ENCODE measurements at places on chromosomes 5 and 9.

DNA sequence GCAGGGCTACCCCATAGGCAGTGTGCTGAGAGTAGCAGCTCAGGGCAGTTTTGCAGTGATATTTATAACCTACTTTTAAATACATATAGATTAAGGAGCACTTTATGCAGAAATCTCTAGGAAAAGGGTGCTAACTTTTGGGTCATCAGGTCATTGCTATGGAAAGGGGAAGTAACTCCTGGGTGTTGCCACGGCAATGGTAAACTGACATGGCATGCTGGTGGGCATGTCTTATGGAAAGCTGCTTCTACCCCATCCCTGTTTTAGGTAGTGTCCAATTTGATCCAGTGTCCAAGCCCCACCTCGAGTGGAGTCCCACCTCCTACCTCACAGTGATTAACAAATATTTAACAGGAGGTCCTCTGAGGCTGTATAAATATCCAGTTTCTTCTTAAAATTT is 56.8 kb upstream of the XPA start:
- DNase-seq = no peak

DNA sequence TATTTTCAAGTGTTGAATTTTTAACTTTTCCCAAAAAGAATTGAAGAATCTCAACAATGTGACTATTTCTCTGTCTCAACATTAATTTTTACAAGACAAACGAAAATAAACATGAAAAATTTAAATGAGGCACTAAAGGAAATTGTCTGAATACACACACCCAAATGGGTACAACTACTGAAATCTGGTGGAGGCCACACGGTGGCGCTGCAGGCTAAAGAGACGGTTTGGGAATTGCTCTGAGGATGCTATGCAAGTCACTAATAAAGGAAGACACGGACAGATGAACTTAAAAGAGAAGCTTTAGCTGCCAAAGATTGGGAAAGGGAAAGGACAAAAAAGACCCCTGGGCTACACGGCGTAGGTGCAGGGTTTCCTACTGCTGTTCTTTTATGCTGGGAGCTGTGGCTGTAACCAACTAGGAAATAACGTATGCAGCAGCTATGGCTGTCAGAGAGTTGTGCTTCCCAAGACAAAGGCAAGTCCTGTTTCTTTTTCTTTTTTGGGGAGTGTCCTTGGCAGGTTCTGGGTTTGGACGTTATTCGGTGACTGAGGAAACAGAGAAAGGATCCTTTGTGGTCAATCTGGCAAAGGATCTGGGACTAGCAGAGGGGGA is at the start of gene PCDHB10:
TSS of gene PCDHB10 (plus strand) at position 244 of the 616 bp plus-strand sequence. CDS start at position 444, 200 bp downstream.
- no peak for DNase-seq

DNA sequence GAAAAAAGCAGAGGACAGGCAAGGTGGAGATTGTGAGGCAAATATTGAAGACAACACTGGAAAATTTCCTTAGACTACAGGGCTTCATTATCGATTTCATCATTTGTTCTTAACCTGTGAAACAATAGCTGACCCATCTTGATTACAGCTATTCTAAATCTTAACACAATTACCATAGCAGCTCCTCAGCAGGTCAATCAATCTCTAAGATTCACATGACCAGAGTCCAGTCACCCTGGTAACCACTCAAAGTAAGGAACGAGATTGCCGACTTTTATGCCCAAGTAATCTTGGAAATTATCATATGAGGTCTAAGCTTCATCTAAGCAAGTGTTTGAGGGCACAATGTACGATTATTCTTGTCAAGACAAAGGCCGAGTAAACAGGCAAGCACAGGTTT is 93.8 kb downstream of the TTC39B start:
- no peak for DNase-seq

DNA sequence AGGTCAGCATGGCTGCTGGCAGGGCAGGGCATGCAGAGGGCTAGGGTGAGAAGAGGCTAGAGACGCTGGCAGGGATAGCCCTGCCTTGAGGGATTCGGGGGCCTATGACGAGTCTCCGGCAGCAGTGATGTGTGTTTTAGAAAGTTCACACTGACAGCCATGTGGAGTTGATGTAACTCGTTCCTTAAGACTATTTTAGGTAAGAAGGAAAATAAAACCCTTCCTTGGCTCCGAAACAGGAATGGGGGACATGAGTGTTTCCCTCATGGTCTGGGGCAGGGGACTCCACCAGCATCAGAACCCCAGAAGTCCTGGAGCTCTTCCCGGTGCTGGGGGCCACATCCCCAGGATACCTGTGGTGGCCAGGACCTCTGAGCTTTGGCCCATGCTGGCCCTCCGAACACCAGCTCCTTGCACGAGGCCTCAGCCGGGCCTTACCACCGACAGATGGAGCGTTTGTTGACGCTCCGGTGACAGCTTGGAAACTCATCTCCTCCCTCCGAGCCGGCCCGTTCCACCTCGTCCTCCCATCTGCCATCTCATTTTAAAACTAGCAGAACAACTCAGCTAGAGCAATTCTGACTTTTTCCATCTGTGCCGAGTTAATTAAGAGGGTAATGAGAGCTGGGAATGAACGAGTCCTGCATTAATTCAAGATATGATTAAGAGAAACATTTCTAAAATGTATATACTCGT is 337.7 kb downstream of the CDK5RAP2 start:
- no peak for DNase-seq

DNA sequence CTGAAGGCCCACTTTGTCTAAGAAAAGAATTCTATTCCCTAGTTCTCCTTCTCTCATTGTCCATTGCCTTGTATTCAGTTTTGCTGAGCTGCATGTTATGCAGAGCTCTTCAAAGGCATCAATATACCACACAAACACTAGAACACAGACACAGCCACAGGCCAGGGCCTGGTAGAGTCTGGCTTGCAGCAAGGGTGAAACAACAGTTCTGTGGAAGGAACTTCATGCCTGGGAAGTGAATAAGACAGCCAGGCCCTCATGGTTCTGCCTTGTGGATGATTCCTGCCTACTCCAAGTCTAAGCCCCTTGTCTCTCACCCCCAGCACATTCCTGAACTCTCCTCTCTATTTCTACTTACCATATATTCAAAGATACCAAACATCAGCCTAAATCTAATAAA is 30.8 kb downstream of the KLHL3 start:
- no peak for DNase-seq

Measured in stimulated activated naive CD4-positive, alpha-beta T cell treated with Interleukin-2 at 50 U/mL for 16 hours (primary cell).